ENCODE measurements at places on chromosomes 4 and X.
A peak's percentile ranks its signal among the peaks of the same experiment; 100 is the strongest.

DNA sequence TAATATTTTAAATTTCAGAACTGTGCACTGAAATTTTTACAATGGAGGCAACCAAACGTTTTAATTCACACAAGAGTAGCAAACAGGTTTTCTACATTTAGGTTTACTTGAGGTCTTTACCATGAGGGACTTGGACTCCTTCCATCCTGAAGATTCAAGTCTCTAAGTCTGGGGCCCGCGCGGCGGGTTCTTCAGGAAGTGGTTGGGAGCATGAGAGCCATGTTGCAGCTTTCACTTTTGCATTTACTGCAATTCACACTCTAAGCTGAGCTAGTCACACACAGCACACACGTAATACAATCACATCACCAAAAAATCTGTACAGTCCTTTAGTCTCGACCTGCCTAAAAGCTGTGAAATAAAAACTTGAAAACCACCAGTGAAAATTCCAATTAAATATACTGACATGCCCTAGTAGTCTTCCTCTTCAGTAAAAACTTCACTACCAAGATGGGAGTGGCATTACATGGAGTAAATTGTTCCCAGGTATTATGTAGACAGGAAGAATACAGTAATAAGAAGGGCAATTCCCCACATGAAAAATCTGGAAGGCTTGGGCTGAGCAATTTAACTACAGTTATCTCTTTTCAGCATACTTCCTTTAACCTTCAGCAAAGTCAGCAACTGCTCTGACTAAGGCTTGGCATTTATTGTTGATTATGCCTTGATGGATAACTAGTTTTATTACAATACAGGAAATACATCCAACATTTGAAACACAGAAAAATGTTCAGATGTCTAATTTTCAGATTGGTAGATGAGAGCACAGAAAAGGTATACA, 571.1 kb upstream of the DIPK2B start:
- no peak for DNase-seq

GRCh38 chr4:22215084-22215483, 266.5 kb upstream of the KCNIP4 start:
- DNase-seq, result no peak

- DNase-seq, result no peak
Measured at GRCh38 chr4:120682981-120683380, 239.5 kb downstream of the PRDM5 start.

GRCh38 chr4:140098455-140099160, 55.4 kb downstream of the MAML3 start:
- peak; percentile 73 for DNase-seq

- DNase-seq, result peak; percentile 63
Measured at GRCh38 chr4:99885063-99885664, 9.1 kb downstream of the LAMTOR3 start.

DNA sequence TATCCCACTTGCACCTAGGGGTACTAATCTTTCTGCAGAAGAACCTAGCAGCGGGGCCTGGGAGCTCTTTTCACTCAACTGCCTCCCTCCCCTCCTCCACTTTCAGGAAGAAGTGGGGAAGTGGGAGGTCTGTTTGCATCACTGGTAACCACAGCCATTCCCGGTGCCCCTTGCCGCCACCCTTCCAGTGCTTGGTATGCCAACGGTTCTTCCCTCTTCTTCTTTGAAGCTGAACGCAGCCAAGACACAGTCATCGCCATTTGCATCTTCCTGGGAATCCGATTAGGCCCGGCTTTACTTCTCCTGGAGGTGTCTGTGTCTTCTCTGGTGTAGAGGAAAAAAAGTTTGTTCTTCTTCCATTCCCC, 47.2 kb upstream of the RBPJ start:
- DNase-seq, result no peak

DNA sequence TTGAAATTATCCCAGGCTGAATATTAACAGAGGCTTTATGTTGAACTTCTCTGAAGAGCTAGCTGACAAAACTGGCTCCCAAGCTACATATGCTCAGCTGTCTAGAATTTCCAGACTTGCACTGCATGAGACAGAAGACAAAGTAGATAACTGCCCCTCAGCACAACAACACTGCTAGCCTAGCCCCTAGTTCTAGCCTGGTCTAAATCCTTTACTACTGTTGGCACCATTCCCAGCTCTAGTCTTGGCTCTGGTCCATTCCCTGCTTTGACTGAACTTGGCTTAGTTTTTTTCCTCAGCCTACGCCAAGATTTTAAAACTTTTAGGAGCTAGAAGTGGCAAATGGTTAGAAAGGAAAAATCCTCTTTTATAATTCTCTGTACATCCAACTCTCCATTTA, 7.6 kb upstream of the OPHN1 start:
- peak; percentile 72 for DNase-seq

GRCh38 chr4:176436293-176436973, 116.7 kb downstream of the SPCS3 start:
- DNase-seq, result peak; percentile 37

GRCh38 chrX:41178201-41178600, 93.0 kb downstream of the USP9X start:
- peak; percentile 28 for DNase-seq

GRCh38 chrX:38732866-38733265, 68.4 kb upstream of the MID1IP1 start:
- DNase-seq, result peak; percentile 79

DNA sequence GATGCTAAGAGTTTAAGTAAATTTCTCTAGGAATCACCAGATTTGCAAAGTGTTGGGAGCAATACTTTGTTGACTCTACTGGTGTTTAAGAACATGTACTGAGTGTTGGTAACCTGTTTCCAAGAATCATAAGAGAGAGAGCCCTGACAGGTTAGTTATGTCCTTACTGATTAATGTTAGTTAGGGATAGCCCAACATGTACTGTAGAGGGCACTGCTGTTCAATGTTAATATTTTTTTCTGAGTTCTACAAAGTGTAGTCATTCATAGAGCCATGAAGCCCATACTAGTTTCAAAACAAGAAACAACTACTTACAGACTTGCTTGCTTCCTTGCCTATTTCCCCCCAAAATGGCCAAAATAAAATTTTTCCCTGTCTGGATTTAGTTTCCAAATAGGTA, 11.9 kb downstream of the TMPRSS11D start:
- DNase-seq, result peak; percentile 69

- no peak for DNase-seq
Measured at GRCh38 chr4:8857766-8858700, 13.6 kb downstream of the HMX1 start.

DNA sequence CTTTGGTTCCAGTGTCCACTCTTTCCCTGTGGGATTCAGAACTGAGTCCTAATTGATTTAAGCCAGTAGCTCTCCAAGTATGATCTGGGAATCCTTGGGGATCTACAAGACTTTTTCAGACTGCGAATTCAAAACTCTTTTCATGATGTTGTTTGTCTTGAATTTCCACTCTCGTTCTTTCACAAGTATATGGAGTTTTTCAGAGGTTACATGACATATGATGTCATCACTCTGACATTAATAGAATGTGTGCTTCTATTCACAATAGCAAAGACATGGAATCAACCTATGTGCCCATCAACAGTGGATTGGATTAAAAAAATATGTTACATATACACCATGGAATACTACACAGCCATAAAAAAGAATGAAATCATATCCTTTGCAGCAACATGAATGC, 23.2 kb upstream of the TSR2 start:
- DNase-seq, result no peak

DNA sequence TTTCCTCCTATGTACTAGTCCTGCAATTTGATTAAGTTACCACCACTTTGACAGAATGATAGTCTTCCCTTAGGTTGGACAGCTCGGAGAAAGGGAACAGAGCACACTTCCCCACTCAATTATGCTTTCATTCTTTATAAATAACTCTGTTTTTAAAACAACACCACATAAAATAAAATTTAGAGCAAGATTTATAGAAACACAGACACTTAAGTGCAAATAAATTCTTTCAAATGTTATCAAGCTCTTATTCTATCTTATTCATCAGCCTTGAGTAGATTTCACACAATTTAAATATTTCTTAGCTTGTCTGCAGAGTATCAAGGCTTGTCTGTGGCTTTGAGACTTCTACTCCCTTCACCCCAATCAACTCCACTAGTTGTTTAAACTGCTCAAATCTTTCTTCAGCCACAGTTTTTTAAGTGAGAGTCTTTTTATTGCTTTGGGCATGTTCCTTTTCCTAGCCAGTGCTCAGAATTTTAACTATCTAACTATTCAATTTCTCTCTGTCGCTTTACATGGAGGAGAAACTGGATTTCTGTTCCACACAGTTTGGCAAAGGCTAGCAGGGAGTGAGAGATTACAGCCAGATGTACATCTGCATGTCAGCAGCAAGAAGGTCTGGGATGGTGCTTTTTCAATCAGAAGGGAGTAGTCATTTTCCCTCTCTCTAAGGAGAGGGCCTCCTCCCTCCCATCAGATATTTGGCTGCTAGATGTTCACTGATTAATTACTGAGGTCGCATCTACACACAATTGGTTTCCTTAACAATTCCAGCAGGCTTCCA, 53.1 kb upstream of the PLAC1 start:
- DNase-seq, result no peak

GRCh38 chr4:150368667-150369066, 213.3 kb upstream of the MAB21L2 start:
- no peak for DNase-seq

- DNase-seq, result no peak
Measured at GRCh38 chr4:109708990-109709389, 5.7 kb upstream of the CASP6 start.

- no peak for DNase-seq
Measured at GRCh38 chrX:50211510-50211909, 6.9 kb downstream of the CCNB3 start.

DNA sequence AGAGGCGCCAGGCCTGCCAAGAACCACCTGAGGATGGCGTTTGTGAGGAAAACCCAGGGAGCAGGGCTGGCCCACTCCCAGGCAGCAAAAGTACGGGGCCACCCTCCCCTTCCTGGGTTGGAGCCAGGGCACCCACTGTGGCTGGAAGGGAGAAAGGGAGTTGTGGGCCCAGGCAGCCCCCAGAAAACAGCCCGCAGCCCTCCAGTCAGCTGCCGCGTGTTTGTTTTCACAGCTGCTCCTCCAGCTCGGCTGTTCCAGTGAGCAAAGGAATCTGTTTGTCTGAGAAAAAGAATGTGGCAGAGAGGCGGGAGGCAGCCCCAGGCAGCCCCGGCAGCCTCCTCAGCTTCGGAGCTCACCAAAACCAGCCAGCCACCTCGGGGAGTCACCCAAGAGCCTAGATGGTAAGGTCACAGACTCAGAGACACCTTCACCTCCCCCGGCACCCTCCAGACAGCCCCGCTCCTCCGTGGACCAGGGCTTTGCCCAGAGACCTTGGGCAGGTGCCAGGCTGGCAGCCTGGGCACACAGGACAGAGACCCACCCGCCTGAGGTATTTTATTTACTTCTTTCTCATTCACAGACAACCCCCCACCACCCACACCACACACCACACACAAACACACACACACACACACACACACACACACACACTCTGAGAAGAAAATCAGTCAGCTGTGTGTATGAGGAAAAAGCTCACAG, 338.1 kb downstream of the BCOR start:
- peak; percentile 62 for DNase-seq

DNA sequence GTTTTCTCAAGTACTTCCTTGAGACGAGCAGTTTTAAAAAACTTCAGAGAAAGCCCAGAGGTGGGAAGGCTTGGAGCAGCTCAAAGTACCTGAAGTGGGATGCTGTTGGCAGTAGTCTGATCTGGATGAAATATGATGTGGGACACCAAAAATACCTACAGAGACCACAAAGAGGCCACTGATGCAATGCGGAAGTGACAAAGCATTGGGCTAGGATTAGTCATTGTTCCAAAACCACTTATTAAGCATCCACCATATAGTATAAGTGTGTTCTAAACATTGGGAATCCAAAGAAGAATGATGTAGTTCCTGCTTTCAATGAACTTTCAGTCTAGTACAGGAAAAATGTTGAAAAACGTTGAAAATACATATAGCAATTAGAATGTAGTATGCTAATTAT, 386.1 kb upstream of the CNKSR2 start:
- DNase-seq, result no peak
